Pulmonary artery endothelial cell (primary cell): ENCODE measurements at places on chromosomes 6 and 20.

DNA sequence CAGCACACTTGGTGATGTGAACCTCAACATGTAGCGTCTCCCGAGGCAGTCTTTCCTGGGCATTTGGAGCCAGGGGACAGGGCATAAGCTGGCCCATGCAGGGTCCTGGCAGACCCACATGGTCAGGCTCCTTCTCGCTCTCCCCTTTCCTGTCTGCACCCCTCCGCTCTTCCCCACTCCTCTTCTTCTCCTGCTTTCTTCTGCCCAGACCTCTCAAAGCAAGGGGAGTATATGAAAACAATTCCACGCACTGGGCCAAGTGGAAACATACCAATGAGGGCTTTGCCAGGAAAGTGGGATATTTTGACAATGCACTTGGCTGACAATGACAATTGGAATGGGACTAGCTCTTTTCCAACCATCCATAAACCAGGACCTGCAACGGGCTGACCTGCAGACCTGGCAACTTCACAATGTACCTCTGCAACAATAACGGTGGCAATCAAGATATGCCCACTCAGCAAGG, 58.9 kb upstream of the TRAF3IP2 start:
- no peak for DNase-seq

DNA sequence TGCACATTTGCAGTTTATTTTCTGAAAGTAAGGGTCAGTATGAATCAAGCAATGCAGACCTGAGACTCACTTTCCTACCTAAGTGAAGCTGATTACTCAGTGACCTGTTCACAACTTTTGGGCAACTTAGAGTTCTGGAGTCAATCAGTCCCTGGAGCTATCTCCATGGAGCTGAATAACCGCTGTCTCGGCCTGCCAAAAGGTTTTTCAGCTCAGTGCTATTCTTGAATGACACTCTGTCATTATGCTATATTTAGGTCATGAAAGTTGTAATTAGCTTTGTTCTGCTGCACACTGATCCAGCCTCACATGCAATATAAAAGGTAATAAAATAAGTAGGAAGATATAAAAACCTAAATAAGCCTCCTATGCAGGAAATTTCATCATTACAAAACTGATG, 356.0 kb downstream of the BMP2 start:
- DNase-seq: no peak

GRCh38 chr6:39301606-39302005, 12.6 kb downstream of the KCNK17 start:
- no peak for DNase-seq

GRCh38 chr20:56730003-56730402, 100.9 kb downstream of the TFAP2C start:
- no peak for DNase-seq

- DNase-seq: no peak
These were observed 572 bp downstream of the SLC2A4RG start for GRCh38 chr20:63740070-63740626.

DNA sequence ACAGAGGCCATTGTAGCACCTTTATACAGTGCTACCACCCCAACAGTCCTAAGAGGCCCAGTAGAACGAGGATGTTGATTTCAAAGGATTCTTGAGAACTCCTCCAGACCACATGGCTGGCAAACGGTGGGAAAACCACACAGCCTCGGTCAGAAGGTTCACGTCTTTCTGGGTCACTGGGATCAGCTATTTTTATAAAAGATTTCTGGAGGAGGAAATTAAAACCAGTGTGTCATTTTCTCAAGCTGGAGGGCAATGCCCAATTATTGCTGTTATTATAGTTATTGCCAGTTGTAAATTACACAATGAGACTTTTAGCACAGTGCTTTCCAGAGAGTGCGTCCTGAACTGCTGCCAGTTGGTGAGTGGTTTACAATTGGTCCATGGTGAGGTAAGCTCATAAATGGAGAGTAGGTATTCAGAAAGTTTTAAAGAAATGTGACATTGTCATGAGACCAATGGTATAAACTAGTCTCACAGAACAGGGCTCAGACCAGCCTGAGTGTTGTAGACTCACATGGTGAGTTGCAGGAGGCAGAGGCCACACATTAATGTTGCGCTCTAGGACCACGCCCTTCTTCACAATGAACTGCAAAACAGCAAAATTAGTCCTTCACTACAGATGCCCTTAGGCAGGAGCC, 8.4 kb upstream of the PPP1R14C start:
- DNase-seq: no peak

DNA sequence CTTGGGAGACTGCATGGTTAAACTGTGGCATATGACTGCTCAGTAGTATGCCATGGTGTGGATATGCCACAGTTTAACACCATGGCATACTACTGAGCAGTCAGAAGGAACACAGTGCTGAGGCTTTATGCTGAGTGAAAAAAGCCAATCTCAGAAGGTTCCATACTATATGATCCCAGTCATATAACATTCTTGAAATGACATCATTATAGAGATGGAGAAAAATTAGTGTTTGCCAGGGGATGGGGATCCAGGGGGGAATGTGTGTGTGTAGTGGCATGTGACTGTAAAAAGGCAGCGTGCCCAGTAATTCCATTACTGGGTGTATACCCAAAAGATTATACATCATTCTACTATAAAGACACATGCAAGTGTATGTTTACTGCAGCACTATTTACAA, 85.8 kb downstream of the FOXF2 start:
- no peak for DNase-seq
